ENCODE measurements at places on chromosomes 6 and 20.

DNA sequence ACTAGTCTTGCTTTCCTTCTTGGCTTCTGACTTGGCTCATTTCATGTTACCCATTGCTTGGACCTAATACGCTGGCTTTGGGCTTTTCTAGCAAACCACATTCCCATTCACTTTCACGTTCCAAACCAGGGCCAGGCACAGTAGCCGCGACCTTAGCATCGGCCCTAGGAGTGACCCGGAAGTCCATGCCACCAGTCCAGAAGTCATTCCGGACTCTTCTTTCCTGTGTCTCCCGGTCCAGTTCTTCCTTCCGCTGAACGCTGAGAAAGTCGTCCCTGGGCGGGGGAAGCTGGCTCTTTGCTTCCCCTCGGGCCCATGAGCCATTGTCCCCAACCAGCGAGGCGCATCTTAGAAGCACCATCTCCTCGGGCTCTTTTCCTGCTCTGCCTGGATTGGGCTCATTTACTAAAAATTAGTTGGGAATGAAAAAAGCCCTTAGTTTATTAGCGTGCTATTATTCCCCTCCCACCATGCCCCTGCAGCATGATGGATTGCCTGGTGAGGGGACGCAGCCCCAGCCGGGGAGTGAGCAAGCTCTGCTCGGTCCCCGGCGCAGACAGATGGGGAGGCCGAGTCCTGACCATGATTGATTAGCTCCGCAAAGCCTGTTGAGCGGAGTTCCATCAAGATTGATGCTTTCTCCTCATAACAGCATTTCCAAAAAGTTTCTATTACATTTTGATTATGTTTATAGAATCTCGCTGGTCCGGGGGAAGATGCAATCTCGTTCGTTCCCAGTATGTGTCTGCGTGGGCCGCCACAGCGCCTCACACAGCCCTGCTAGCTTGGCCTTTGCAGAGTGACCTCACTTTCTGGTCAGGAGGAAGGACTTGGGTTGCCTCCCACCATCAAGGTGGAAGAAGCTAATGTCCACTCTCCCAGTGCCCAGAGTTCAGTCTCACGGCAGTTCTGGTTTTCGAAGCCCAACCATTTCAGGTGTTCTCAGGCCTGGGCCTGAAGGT lies 115.1 kb upstream of the TOP1 start:
- no peak for ATAC-seq

DNA sequence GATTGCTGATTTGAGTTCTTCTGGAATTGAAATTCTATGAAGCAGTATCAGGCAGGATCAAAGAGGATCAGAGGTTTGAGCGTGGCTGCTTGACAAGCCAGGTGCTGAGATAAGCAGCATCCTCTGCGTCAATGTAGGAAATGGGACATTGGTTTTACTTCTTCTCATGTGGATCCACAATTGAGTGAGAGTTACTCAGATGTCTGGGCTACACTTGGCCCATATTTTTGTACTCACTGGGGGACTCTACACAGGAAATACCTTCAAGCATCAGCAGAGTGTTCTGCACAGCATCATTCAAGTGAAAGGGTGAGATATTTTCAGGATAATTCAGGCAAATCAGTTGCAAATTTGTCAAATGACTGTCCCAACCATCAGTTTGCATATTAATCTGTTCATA lies 613.9 kb upstream of the ARID1B start:
- no peak for ATAC-seq

DNA sequence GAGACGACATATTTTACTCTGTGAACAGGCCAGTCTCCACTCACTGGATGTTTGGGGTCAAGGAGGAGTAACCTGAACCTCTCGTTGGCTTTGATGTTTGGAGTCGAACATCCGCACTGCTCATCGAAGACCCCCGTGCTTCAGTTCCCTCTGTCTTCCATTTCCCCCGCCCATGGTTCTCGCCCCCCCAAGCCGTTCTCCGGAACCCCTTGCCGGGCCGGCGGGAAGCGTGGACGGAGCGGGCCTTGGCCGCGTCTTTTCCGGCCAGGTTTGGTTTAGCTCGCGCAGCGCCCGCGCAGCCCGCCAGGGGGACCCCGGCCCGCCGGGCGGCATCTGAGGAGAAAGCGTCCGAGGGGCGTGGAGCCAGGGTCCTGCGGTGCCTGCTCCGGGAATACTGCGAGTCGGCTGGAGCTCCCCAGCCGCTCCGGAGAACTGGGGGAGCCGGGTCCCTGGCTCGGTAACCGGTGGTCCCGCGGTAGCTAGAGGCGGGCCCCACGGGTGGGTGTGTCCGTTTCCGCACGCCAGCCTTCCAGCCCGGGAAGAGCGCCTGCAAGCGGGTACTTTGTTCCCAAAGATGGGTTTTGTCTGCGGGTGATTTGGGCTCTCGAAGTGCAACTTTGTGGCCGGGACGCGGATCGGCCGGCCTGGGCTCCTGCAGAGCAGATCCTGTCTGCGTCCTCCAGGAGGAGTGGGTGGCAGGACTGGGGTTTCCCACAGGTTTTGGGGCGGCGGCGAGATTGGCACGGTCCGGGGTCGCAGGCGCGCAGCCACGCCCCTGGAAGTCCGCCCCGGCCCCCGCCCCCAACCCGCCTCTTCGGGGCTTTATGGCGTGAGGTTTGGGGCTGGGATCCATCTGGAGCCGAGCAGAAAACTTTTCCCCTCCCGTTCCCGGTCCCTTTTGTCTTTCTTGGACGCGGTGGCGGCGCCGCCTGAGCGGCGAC lies at the start of gene TMEM200A:
TMEM200A (plus strand) TSS at position 852 of the 941 bp plus-strand sequence. CDS start 74,406 bp downstream, outside the sequence.
- peak; percentile 85 for ATAC-seq

- ATAC-seq, result no peak
Observed at GRCh38 chr6:55776113-55776512, 99.3 kb downstream of the BMP5 start.

- no peak for ATAC-seq
Observed at GRCh38 chr6:169669889-169670288, 31.9 kb downstream of the WDR27 start.
